T-helper 2 cell treated with Interferon-gamma antibody and Interleukin-4, amounts not matched to agents 100 ng/mL and 5 ng/mL, for 36 hours (primary cell): ENCODE measurements at places on chromosomes 7 and 10. TPM values are rescaled to one million over a fixed set of nuclear protein-coding genes. Genes with fewer than 3 reads are reported as not detected.

Gene NME8
- total RNA-seq = not detected in 2 replicates

Gene INMT
- total RNA-seq = 0.77 and 0.89 TPM in 2 replicates

Gene AGAP5
- 12.1 and 12.2 TPM in 2 replicates for total RNA-seq

Gene IPMK
- 4.3 and 4.4 TPM in 2 replicates for total RNA-seq

Gene SORCS3
- not detected in 2 replicates for total RNA-seq

Gene WNT2
- not detected in 2 replicates for total RNA-seq

Gene CAV2
- total RNA-seq = not detected in 2 replicates
